ENCODE measurements at places on chromosomes 3 and 15. TPM values are rescaled to one million over a fixed set of nuclear protein-coding genes. Genes with fewer than 3 reads are reported as not detected.

The ZBED2 gene
- total RNA-seq, result 597 TPM

The CLDN16 gene
- total RNA-seq, result 0.29 TPM

GRCh38 chr3:49908373-49909199 is 4.9 kb upstream of the MST1R start:
- peaks cover 4% of the 10 kb centered on the region for H3K36me3 ChIP-seq
- no peak for DNase-seq
- H3K4me1 ChIP-seq, result peaks cover 15% of the 10 kb centered on the region
- no peaks in the 10 kb centered on the region for H3K27me3 ChIP-seq

- peaks cover 1% of the 10 kb centered on the region for H3K36me3 ChIP-seq
- H3K4me1 ChIP-seq, result peaks cover 27% of the 10 kb centered on the region
- peaks cover 14% of the 10 kb centered on the region for H3K27me3 ChIP-seq
- H3K4me3 ChIP-seq, result no peak overlapping the region
- DNase-seq, result no peak
Measured at GRCh38 chr3:107868449-107868848, 222.4 kb downstream of the CD47 start.

DNA sequence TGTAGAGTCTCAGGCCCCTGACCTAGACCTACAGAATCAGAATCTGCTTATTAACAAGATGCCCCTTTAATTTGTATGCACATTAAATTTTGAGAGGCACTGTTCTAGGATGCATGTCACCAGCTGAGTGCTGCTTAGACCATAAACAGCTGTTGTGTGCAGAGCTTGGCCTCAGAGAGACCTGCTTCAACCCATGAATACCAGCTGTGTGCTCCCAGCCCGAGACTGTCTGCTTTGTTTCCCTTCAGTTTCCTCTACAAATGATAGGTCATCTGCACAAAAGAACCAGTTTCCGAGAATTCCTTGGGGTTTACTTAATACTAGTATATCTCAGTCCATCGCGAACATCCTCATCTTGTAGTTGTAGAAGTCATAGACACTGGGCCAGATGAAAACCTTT is 158.5 kb upstream of the PFN2 start:
- no peak overlapping the region for H3K27ac ChIP-seq
- peaks cover 28% of the 10 kb centered on the region for H3K27me3 ChIP-seq
- DNase-seq, result no peak
- no peaks in the 10 kb centered on the region for H3K36me3 ChIP-seq

DNA sequence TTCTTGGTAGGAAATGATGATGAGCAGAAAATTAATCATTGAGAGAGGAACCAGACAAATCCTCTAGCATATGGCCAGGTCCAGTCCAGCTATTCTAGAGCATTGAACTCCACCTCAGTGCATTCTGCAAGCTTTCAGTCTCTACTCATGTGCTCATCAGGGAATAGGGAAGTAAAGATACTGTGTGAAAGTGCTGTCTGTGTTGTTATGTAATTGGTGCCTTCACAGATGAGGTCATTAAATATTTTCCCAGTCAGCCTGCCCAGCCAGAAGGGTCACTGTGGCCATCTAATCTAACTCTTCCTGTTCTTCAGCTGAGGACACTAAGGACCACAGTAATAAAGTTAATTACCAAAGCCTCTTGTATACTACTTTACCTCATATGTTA is 28.2 kb downstream of the C3orf62 start:
- no peak overlapping the region for H3K4me3 ChIP-seq
- H3K36me3 ChIP-seq, result no peaks in the 10 kb centered on the region
- H3K27me3 ChIP-seq, result no peaks in the 10 kb centered on the region
